ENCODE measurements at places on chromosomes 12 and 14.
A peak's percentile ranks its signal among the peaks of the same experiment; 100 is the strongest.

- DNase-seq = no peak
These were observed 370.2 kb upstream of the E2F7 start for GRCh38 chr12:77435446-77436091.

DNA sequence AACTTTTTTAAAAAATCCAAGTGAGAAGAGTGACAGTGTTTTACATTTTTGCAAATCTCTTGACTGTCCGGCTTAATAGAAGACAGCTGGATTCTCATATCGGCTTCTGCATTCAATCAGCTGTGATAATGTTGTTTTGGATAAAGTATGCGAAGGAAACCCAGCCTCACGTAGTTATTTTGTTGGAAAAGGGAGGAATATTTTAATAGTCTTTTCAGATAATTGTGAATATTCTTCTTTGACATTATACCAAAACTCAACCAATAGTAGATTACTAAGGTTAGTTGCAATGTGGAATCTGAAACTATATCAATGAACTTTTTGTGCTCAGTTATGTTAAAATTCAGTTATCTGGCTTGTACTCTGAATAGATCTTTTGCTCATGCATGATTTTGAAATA lies 276.5 kb downstream of the ZFP36L1 start:
- no peak for DNase-seq

GRCh38 chr14:28382444-28383190 lies 384.0 kb upstream of the FOXG1 start:
- DNase-seq = no peak

GRCh38 chr12:26557326-26557725 lies 275.7 kb downstream of the ITPR2 start:
- no peak for DNase-seq

DNA sequence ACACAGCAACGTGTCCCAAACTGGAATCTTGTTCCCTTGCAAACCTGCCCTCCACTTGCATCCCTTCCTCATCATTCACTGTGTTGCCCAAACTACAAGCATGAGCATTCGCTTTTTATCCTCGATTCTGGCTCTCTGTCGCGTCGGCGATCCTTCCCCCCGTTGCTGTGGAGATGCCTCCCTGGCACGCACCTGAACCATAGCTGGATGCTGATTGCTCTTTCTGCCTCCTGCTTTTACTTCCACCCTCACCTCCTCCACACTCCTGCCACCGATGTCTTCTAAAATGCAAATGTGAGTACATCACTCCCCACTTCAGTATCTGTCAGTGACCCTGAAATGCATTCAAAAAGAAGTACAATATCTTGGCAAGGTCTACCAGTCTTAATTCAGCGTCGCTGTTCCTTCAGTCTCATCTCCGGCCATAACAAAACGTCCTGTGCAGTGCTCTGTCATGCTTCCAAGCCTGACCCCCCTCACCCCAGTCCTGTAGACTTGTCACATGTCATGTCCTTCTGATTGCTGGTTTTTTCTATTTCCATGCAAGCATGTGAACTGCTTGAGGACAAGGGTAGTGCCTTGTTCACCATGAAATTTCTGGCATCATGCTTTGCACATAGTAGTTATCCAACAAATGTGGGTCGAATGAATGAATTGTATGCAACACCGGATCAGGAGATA lies 2.5 kb upstream of the PPP2R5C start:
- no peak for DNase-seq

DNA sequence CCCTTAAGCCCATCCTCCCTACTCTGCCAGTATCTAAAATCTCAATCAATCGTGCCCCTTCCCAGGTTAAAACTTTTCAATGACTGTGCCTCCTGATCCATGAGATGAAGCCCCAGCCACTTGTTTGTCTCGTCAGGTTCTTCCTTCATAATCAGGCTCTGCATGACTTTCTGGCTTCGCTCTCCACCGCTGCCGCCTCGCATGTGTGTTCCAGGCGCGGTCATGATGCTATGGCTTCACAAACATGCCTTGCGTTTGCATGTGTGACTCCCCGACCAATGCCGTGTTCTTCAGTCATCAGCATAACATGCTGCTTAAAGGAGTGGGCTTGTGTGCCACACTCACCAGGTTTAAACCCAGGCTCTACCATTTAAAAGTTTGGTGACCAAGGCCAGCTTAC lies 5.0 kb upstream of the C1RL start:
- no peak for DNase-seq

GRCh38 chr12:108338915-108339657 lies at the start of gene CMKLR1:
CMKLR1 (minus strand) TSS chr12:108339311; CDS start chr12:108293591, 45,720 bp downstream.
- peak; percentile 79 for DNase-seq

All from Right ventricle myocardium superior (tissue), 1 donor.